ENCODE measurements at places on chromosomes 3 and 15.
A peak's percentile ranks its signal among the peaks of the same experiment; 100 is the strongest.

- no peak for DNase-seq
Measured at GRCh38 chr15:41333026-41333562, 413 bp downstream of the NUSAP1 start.

DNA sequence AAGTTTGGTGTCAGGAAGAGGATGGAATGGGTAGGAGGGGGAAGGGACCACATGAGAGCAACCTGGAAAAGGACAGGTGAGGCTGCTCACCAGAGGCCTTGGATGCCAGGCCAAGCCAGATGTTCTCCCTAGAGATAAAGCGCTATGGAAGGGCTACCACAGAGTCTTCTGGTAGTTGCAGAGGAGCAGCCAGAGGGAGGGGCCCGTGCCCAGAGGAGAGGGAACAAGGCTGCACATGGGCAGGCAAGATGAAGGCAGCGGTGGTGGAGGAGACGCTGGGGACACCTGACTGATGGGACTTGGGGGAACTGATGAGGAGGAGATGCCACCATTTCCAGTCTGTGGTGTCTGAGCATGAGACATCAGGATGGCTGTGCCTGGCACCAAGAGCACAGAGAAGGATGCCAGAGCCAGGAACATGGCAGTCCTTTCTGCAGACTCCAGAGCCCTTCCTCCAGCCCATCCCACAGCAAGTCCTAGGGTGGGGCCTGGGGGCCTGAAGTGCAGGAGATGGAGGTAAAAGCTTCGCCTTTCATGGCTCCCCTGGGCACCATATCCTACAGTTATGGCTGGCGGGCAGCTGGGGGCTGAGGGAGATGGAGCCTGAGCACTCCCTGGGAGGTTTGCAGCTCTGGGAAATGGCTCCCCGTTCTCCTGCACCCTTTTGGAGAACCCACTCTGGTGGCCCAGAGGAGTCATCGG is 103.0 kb downstream of the ETFA start:
- DNase-seq: no peak

- no peak for DNase-seq
Measured at GRCh38 chr3:40262331-40262730, 47.2 kb upstream of the EIF1B start.

- DNase-seq: no peak
Measured at GRCh38 chr15:78921940-78922339, 22.9 kb downstream of the CTSH start.

- DNase-seq: no peak
Measured at GRCh38 chr3:171127611-171128010, 101.1 kb upstream of the SLC2A2 start.

GRCh38 chr3:166498446-166498845 is 661.2 kb upstream of the BCHE start:
- DNase-seq: no peak

- DNase-seq: no peak
Measured at GRCh38 chr15:88878720-88879184, 16.6 kb downstream of the HAPLN3 start.

- DNase-seq: no peak
Measured at GRCh38 chr15:93033434-93034045, 55.5 kb downstream of the RGMA start.

DNA sequence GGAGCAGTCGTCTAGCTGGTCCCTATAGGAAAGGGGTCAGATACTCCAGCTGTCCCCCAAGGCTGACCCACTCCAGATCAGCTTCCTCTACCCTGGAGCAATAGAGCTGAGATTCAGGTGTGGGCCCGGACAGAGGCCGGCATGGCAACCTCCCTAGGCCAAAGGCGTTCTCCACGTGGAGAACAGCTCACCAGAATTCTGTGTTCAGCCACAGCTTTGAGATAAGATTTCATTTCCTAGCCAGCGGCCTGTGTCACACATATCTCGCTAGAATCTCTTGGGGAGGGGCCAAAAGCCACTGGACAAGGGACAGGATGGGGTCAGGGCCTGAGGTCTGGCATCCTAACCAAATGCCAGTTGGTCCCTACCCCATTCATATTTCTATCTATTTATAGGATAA is 20.1 kb downstream of the SRGAP3 start:
- no peak for DNase-seq

- no peak for DNase-seq
Measured at GRCh38 chr3:66928252-66928651, 69.9 kb upstream of the KBTBD8 start.

DNA sequence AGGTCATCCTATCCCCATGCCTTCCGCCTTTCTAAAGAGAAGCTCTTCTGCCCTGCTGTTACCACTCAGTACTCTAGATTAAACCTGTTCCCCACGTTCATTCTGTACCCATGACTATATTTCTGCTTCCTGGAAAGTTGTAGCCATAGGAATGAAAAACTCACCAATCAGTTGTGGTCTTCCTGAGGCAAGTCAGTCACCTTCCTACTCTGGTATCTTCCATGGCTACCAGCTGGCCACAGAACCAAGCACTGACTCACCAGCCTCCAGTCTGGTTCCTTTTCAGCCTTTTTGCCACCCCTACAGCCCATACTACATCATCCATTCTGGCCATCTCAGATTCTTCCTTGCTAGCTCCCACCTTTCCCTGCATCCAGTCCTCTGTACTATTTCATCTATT is 46.4 kb downstream of the TMEM44 start:
- no peak for DNase-seq

GRCh38 chr15:41492597-41493204 is 973 bp upstream of the ITPKA start:
- no peak for DNase-seq

- DNase-seq: no peak
Measured at GRCh38 chr15:65383456-65383855, 5.7 kb upstream of the IGDCC3 start.

DNA sequence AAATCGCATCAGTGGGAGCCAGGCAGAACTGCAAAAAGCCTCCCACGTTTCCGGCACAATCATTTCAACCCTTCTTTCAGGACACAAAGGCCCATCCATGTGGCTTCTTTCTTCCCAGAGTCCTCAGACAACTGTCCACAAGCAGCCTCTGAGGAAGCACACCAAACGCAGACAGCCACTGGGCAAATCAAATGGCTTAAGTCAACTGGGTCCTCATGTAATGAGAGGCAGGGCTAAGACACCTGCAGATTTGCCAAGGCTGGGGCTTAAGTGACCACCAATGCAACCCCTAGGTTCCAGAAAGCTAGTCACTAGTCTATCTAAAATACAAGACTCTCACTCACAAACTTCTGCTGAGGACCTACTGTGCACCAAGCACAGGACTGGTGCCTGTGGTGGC is 8.0 kb downstream of the OSBPL10 start:
- no peak for DNase-seq

GRCh38 chr15:65147902-65148301 is 14.3 kb upstream of the PDCD7 start:
- DNase-seq: no peak

- DNase-seq: no peak
Measured at GRCh38 chr15:80787316-80787715, 8.1 kb downstream of the CEMIP start.

DNA sequence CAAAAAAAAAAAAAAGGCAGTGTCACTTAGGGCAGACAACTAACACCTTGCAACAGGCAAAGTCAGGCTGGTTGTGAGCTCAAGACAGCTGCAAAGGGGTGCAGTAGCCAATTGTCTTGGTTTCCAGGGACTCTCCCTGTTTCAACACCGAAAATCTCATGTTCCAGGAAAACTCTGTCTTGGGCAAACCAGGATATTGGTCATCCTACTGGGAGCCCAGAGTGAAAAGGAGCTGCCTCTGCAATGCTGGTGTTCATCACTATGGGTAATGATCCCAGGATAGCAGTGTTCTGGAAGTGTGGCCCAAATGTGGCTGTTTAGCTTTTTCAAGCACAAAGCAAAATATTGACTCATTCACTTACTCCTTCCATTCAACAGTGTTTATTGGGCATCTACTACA is 82.6 kb downstream of the ARHGAP31 start:
- DNase-seq: no peak

GRCh38 chr3:11643201-11643603 is 513 bp downstream of the VGLL4 start:
- no peak for DNase-seq

DNA sequence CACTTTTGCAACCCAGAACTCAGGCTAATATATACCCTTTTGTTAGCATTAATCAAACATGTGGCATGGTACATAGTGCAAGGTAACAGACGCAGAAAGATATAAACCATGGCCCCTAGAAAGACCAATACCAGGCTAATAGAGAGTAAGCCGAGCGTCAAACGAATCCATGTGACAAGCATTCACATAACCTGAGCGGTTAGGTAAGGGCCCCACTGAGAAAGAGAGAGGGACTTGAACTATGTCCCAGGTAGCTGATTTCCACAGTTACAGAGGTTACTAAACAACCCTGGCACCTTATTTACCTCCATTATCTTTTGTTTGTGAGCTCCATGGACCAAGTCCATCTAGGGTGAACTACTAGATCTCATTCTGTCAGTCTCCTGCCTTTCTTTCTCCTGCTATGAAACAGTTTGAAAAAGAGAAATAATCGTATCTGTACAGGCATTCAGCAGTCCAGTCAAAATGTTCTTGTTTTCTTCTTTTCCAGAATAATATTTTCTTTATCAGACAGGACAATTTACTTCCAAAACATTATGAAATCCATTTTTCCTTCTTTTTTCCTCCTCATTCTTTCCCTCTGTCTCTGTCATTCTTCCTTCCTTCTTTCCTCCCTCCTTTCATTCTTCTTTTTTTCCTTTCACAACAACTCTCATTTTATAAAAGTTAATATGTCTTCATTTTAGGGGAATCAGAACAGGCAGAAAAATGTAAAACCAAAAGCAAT is 30.5 kb upstream of the TNFSF10 start:
- DNase-seq: no peak

- no peak for DNase-seq
Measured at GRCh38 chr3:5136919-5137429, 14.9 kb downstream of the ARL8B start.

DNA sequence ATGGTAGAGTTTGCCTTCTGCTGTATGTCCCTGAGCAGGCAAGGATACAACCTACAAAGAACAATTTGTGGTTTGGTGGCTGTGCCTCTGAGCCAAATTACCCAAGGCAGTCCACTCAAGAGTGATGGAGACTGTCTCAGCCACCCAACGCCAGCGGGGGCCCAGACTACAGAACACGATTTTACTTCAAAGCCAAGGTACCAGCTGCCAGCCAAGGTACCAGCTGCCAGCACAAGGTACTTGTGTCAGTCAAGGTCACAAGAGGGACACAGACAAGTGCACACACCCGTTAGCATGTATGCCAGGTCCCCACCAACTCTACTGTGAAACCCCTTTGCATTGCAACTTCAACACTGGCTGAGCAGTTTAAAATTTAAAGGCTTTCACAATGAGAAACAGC is 23.5 kb downstream of the COLQ start:
- no peak for DNase-seq

- DNase-seq: no peak
Measured at GRCh38 chr3:73848173-73848906, 223.6 kb upstream of the PDZRN3 start.

- no peak for DNase-seq
Measured at GRCh38 chr3:184771301-184772127, 40.5 kb upstream of the VPS8 start.

DNA sequence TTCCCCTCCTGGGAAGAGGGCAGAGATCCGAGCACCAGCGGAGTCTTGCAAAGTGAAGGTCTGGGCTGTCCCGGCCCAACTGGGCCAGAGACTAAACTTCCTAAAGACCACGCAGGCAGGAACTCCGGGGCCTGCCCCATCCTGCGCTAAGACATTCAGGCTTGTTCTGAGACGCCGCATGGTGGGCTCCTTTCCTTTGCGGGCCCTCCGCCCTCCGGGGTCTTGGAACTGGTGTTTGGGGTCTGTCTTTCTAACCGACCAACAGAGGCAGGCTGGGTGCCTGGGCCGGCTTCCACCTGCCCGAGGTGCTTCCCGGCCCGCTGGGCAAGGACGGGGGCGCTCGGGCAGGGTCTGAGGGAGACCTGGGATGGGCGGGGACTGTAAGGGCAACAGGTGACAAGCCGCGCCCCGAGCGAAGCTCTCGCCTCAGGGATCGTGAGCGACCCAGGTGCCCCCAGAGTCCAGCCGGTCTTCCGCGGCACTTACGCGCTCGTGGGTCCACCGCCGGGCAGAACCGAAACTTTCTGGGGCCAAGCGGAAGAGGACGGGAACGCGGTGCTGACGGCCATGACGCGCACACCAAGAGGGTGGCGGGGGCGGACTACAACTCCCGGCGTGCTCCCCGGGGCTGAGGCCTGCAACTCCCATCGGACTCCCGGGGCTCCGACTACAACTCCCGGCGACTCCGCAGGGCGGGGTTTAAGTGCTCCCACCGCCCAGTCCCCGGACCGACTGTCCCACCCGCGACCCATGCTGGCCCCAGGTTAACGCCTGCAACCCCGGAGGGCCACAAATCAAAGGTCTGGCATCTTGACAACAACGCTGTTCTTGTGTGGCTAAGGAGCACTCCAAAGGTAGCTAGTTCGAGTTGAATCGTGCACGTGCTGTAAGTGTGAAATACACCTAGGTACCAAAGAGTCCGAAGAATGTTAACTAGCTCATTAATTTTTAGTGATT is at the start of gene FYCO1:
Gene FYCO1 (minus strand): TSS at position 589 of the 957 bp plus-strand sequence. CDS start 10,914 bp downstream, outside the sequence.
- no peak for DNase-seq

DNA sequence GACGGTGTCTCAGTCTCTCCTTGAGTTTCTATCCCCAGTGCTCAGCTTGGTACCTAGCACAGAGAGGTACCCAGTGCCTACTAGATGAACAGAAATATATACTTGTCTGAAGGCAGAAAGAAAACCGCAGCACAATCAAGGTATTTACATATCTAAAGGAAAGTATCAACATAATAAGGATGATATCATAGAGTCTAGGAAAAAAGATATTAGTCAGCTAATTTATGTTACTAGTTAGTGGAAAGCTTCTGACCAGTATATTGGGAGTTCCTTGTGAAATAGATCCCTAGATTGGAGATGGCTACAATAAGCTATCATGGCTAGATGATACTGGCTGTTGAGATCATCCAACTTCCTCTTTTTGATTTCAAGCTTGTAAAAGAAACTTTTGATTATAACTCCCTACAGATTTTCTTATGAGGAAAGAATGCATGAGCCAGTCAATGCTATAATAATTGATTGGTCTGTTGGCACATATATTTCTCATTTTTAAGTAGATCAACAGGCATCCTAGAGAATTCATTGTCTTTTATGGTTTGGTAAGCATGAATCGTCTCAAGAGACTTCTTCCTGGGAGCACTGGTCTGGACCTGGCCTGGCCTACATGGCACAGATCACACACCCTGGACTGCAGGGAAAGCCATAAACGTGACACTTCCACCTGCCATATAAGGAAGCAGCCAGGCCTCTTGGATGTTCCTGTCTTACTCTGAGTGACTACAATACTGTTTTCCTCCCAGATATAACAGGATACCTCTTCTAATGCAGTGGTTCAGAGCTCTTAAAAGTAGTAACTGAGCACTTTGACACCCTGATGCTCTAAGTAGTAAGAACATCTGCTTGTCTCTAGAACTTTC is 60.7 kb downstream of the IMPG2 start:
- DNase-seq: no peak

GRCh38 chr3:29384640-29385039 is 103.8 kb downstream of the RBMS3 start:
- peak; percentile 89 for DNase-seq

GRCh38 chr3:14404631-14405359 is 2.4 kb downstream of the SLC6A6 start:
- no peak for DNase-seq

GRCh38 chr15:32993285-32993684 is 201.2 kb downstream of the FMN1 start:
- no peak for DNase-seq
